Activated CD8-positive, alpha-beta memory T cell treated with anti-CD3 and anti-CD28 coated beads, Interleukin-2, amount 50 U/mL, for 4 hours (primary cell): ENCODE measurements at places on chromosomes 4 and X.

DNA sequence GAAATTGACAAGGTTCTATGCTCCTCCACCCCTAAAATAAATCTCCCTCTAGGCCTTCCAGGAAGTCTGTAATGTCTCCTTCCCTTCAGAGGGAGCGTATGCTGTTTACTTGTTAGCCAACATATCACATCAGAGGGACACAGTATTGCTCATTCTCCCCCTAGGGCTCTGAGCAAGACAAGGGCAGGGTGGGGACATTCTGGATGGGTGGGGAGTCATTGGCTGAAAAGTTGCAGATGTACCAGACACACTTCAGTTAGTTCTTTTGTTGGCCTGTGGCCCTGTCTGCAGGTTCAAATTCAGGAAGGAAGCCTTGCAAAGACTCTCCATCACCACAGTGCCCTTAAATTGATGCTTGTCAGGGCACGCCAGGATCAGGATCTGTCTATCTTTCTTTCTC lies 106.3 kb upstream of the TEX13D start:
- no peak for DNase-seq

DNA sequence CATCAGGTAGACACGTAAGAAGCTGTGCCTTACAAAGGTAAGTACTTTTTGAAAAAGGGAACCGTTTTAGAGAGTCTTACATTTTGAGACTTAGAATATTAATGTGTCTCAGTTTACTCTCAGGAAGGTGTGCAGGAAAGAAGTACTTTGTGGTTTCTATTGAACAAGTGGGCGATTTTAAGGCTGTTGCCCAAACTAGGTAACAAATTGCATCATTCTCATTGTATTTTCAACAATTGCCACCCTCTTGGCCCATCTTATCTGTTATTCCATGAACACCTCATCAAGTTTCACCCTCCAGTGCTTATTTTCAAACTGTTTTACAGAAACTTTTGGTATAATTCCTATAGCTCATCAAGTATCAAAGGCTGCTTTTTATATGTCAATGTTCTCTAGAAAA lies 158.3 kb downstream of the SLC4A4 start:
- no peak for DNase-seq

DNA sequence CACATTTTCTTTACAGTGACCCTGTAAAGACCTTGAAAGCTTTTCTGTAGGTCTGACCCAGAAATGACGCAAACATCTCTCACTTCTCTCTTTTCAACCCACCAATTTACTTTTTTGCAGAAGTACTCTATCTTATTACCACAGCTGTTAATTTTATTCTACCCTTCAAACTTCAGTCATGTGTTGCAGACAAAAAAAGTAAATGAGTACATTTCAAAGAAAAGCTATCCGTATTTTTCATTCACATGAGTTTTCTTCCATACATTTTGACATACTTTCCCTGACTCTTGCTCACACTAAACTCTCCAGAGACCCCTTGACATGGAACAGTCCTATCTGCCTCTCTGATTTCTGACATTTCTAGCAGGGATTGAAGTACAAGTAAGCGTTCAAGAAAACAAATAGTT lies 51.7 kb downstream of the SLC7A11 start:
- no peak for DNase-seq

GRCh38 chr4:68907788-68908700 lies 43.6 kb downstream of the UGT2A3 start:
- DNase-seq, result no peak

DNA sequence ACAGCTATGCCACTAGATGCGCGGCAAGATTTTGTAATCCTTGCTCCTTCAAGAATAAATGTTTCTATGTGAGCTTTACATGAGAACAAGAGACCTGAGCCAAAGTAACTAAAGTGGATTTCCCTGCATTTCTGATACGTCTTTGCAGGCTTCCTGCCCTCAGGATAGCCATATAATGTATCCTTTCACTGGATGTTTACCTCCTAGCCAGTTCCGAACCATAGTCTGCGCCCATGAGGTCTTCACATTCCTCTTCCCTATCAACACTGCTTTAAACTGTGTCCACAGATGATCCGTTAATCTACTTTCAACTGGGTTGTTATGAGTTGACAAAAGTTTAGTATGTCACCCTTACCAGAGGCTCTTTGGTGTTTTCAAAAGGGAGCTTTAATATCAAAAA lies 1889.1 kb upstream of the AGA start:
- DNase-seq, result no peak

DNA sequence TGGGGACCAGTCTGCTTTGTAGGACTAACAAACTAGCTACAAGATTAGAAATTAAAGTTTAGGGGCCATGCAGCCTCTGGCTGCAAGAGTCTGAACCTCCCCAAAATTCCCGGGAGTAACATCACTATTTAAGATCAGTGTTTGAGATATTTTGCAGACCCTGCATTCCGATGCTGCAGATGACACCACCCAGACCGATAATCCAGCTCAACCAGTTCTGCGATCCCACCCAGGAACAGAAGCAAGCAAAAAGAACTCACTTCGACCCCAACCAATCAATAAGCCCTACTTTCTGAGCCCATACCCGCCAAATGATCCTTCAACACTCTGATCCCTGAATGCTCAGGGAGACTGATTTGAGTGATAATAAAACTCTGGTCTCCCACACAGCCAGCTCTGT lies 877.8 kb downstream of the FAT4 start:
- DNase-seq, result no peak
